ENCODE measurements at places on chromosomes 5 and 9.

DNA sequence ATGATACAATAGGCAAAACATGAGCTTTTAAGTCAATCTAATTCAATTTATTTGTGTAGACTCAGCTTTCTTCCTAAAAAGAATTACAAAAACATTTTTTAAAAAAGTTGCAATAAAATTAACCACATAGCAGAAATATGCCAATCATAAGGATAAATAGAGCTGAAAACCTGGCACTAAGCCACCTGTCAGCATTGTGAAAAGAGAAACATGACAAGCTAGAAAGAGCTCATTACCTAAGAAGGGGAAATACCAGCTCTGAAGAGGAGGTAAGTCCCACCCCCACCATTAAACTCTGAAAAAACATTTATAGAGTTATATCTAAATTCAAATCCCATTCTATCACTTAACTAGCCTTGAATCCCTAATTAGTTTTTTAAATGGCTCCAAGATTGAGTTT lies 372.9 kb downstream of the OSTF1 start:
- DNase-seq = no peak

GRCh38 chr5:35320029-35320428 lies 89.7 kb upstream of the PRLR start:
- DNase-seq = no peak

DNA sequence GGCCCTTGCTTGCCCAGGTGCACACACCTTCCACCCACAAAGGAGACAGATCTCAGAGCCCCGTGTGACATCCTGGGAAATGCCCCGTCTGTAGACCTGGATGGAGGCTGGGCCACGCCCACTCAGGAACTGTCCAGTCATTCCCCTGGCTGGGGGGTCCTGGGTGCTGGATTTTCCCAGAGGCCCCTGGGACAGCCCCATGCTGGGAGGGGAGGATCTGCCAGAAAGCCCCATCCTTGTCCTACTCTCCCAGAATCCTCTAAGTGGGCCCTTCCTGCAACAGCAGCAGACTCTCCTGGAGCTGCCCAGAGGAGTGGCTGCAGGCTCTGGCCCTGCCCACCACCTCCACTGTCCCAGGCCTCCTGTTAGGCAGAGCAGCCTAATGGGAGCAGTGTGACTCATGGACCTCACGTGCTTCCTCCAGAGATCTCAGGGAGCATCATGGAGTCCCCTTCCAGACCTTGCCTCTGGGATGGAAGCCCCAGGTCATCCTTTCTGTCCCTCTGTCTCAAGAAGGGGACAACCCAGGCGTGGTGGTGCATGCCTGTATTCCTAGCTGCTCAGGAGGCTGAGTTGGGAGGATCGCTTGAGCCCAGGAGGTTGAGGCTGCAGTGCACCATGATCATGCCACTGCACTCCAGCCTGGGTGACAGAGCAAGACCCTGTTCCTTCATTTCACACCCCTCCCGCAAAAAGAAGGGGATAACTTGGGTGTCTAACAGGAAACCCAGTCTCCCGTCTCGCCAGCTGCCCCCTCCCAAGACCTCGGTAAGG lies 51.7 kb downstream of the JADE2 start:
- no peak for DNase-seq

DNA sequence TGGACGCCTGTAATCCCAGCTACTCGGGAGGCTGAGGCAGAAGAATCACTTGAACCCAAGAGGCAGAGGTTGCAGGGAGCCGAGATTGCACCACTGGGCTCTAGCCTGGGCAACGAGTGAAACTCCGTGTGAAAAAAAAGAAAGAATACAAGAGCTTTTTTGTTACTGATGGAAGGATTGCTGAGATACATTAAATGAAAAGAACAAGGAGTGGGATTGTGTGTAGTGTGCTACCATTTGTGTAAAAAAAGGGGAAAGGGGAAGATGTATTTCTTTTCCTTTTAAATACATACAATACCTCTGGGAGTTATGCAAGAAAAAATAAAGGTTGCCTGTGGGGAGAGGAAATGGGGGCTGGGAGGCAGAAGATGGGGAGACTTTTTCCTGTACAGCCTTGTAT lies 14.7 kb upstream of the GARNL3 start:
- DNase-seq = no peak

DNA sequence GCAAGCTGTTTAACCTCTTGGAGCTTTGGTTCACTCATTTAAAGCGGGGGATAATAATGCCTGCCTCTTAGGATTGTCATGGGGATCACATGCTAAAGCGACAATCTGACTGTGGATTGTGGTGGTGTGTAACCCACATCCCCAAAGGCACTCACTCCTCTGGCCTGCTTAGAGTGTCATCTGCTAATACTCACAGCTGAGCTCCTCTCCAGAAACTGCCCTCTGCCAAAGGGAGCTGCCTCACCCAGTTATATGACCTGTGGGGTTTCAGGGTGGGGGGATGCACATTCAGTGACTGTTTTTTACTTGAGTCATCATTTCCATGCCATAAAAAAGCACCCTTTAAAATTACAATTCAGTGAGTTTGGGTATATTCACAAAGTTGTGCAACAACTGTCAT lies 110.0 kb upstream of the SPOCK1 start:
- no peak for DNase-seq

DNA sequence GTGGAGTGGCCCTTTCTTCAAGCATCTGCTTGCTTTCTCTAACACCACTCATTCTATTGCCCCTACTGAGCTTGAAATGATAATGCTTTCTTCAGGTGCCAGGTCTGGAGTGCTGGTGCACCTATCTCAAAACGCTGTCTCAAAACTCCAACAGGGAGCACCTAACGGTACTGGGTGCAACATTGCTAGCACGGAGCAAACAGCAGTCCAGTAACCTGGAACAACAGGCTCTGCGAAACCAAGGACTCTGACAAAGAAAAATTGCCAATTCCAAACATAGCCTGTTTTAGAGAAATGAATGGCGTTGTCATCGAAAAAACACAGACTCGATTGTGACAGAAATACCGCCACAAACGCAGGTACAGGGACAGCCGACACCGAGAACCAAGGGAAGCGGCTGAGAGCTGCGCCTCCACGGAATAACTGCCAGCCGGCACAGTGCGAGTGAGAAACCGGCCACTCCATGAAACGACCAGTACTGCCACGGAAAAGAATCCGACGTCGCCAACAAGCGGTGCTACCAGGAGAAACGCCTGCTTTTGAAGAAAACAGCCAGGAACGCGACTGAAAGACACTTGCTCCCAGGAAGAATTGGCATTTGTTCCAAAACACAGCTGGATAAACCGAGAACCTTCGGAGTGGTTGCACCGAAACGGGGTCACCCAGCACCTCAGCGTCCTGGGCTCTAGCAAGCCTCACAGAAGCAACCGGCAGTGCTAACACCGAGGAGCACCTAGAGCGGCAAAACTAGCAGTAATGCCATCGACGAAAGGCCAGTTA lies 3.1 kb downstream of the ANXA2R start:
- no peak for DNase-seq

GRCh38 chr9:123364241-123364824 lies 8.3 kb downstream of the CRB2 start:
- DNase-seq = no peak

DNA sequence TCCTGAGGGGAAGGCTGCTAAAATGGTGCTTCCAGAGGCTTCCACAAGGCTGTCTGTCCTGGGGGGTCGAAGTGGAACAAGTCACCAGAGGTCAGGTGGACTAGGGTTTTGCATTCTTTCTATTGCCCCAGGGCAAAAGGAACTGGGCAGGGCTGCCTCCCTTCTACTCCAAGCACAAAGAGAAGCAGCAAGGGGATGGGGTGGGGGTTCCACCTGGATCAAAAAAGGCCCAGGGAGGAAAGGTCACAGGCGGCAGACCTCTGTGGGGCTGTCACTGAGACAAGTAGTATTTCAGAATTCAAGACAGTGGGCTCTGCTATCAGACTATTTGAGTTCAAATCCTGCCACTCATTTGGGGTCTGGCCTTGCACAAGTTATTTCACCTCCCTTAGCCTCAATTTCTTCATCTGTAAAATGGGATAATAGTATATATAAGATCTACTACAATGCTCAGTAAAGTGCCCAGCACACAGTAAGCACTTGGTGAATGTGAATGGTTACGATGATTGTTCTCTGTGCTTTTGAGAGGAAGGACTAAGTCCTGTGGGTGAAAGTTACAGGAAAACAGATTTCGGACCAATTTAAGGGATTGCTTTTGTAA lies 1.9 kb upstream of the ARSI start:
- no peak for DNase-seq

- DNase-seq = no peak
These were observed 50.8 kb downstream of the CNTRL start for GRCh38 chr9:121125590-121125989.

- DNase-seq = no peak
These were observed 83.5 kb downstream of the GDA start for GRCh38 chr9:72232778-72233177.

GRCh38 chr5:138637256-138637655 lies 62.1 kb upstream of the HSPA9 start:
- DNase-seq = no peak

GRCh38 chr5:137933491-137933911 lies 44.2 kb downstream of the PKD2L2 start:
- no peak for DNase-seq

GRCh38 chr5:43638107-43638506 lies 35.1 kb downstream of the NNT start:
- no peak for DNase-seq

DNA sequence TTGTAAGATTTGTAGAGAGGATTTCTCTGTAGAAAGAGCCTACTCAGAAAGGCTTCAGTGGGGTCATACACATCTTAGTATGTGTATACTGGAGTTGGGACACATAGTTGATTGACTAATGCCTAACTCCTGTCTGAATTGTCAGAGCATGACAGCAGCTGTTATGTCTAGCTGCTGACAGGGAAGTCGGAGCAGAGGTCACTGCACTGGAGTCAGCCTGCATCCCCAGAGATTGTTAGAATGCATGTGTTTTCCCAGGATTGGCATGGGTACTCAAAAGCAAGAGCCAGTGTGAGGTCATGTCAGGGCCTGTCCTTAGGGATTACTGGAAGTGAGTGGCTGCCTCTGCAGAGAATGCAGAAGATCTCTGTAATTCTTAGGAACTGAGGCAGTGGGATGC lies 82.7 kb downstream of the ITGA1 start:
- DNase-seq = no peak

DNA sequence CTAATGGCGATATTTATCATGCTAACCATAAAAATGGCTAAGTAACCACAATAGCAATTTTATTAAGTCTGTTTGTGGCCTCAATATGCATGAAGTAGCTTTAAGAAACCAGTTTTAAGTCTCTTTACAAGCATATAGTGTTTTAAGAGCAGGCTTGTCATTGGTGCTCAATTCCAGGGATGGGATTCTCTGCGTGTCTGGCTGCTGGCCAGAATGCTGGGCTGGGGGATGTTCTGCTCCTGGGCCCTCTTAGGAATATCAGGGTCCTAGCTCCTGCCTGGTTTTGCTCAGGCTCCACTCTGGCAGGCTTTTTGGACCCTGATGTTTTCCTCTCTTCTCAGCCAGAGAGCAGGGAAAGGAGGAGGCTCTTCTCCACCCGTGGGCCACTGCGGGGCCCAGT lies 127.2 kb downstream of the PDE8B start:
- DNase-seq = no peak

- DNase-seq = no peak
These were observed 127.2 kb upstream of the MARCHF11 start for GRCh38 chr5:16306812-16307211.

GRCh38 chr9:21830589-21830988 lies 28.2 kb downstream of the MTAP start:
- no peak for DNase-seq

DNA sequence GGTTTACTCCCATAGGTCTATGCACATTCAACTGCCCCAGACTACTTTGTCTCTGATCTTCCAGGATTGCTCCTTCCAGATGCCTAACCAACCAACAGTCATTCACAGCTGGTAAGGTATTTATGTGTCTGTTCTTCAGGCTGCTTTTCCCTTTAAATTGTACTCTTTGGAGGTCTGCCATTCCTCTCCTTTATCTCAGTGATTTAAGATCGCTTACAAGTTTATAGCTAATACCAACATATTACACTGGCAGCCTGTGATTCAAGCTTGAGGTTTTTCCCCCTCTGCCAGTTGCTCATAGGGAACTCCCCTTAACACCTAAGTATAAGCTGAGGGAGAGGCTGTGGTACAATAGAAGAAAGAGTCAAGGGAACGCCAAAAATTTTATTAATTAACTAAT lies 711.7 kb upstream of the EDIL3 start:
- no peak for DNase-seq

GRCh38 chr5:131430794-131431193 lies 166.9 kb downstream of the CDC42SE2 start:
- no peak for DNase-seq

DNA sequence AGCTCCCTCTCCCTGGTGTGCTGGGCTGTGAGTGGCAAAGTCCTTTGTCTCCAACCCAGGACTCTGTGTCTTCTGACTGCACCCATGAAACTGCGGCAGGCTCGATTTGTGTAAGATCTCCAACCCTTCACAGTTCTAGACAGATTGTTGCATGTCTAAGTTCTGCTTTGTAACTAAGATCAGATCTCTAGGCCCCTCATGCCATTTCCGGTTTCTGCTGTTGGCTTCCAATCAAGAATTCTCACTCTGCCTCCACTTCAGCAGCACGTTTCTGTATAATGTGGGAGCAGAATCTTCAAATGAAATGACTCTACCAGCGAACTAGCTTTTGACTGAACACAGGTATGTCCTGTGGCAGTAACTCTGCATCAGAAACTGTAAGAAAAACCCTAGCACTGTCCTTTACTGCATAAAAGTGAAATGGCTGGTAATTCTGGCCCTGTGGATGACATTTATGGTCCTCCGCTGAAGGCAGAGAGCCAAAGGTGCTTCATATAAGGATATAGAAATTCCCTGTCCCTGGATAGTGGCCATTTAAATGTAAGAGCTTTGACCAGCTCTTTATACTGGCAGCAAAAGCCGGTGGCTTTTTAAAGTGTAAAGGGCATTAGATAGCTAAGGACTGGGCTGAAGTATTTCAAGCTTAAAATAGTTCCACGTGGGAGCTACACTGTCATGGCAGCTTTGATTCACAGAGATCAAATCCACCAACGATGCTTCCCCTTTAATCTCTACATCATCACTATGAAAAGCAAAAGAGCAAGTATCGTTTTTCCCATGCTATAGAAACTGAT lies 319.0 kb upstream of the CDH6 start:
- no peak for DNase-seq

DNA sequence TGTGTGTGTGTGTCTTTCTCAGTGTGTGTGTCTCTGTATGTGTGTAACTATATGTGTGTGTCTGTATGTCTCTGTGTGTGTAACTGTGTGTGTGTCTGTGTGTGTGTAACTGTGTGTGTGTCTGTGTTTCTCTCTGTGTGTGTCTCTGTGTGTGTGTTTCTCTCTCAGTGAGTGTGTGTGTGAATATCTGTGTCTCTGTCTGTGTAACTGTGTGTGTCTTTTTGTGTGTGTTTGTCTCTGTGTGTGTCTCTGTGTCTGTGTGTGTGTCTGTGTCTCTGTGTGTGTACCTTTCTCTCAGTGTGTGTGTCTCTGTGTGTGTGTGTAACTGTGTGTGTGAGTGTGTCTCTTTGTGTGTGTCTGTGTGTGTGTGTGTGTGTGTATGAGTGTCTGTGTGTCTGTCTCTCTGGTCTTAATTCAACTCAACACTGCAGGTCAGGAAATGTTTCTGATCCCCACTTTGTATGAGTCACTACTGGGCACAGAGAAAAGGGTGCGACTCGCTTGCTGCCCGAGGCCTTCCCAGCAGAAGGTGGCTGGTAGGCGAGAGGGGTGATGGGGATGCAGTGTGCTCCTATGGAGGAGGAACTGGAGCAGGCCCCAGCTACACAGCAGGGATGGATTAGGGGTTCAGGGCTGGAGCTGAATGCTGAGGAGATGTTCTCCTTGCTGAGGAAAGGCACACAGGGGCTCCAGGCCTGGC lies 52.1 kb downstream of the NSG2 start:
- DNase-seq = no peak

All from activated T-cell treated with anti-CD3 and anti-CD28 coated beads, Interleukin-2, amount 50 U/mL, for 1 hour (primary cell).